ENCODE measurements at places on chromosomes 7 and 10.

DNA sequence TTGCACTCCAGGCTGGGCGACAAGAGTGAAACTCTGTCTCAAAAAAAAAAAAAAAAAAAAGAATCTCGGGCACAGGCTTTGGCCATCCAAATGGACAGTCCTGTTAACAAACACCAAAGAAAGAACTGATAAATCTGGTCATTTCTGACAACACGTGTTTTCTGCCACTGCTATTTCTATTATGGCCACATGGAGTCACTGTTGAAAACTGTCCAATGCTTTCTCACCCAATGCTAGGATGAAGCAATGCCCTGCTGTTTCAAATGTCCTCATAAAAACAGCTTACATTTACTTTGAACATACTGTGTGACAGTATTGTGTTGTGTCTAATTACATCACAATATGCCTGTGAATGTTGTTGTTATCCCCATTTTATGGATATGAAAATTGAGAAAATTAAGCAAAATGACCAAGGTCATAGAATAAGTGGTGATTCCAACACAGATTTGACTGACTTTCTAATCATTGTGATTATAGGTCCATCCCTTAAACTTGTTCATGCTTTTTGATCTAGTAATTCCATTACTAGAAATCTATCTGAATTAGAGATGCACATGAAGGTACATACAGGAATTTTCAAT lies 19.9 kb upstream of the MAP3K8 start:
- DNase-seq, result no peak

DNA sequence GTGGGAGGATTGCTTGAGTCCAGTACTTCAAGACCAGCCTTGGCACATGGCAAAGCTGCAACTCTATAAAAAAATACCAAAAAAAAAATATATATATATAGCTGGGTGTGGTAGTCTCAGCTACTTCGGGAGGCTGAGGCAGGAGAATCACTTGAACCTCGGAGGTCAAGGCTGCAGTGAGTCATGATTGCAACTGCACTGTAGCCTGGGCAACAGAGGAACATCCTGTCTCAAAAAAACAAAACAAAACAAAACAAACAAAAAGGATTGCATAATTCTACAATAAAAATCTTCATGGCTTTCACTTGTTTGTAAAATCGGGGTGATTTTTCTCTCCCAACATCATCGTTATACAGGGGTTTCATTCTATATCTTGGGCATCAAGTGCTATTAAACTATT lies 35.1 kb downstream of the GUSB start:
- DNase-seq, result no peak

GRCh38 chr10:43671659-43672531 lies 23.2 kb upstream of the ZNF32 start:
- peak; percentile 24 for DNase-seq

GRCh38 chr10:103668351-103669242 lies 175.1 kb downstream of the NEURL1 start:
- no peak for DNase-seq

GRCh38 chr10:52870562-52870961 lies 98.0 kb upstream of the MBL2 start:
- no peak for DNase-seq

GRCh38 chr7:77727936-77728701 lies 31.9 kb downstream of the RSBN1L start:
- DNase-seq, result no peak

GRCh38 chr7:86485827-86486226 lies 157.9 kb upstream of the GRM3 start:
- DNase-seq, result no peak

- no peak for DNase-seq
Measured at GRCh38 chr10:5462841-5463293, 36.5 kb downstream of the CALML5 start.

DNA sequence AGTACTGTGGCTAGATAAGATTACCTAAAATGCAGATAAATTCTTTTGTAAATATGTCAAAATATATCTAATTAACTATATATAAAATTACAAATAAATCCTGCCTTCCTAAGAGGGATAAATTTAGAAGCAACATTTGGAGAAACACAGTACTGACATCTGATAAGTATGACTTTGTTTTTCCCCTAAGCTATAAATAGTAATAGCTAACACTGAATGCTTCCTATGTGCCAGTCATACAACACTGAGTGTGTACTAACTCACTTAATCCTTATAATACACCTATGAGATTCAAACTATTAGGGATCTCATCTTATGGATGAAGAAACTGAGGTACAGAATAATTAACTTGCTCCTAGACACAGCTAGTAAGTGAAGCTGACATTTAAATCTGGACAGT lies 733.4 kb downstream of the MAGI2 start:
- no peak for DNase-seq

DNA sequence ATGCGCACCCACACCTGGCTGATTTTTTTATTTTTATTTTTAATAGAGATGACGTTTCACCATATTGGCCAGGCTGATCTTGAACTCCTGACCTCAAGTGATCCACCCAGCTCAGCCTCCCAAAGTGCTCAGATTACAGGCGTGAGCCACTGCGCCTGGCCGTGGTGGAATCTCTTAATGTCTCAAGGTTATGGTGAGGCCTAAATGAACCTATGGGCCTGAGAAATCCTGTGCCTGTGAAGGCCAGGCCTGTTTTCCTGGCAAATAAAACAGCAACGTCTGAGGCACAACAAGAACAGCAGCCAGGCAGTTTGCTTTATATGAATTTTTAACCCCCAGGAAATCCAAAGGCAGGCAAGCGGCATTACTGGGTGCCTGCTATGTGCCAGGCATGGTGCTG lies 297.5 kb upstream of the ZMIZ1 start:
- DNase-seq, result no peak

GRCh38 chr10:6400331-6400730 lies 179.7 kb downstream of the PRKCQ start:
- DNase-seq, result no peak

GRCh38 chr7:99366646-99367045 lies 7.9 kb upstream of the ARPC1B start:
- DNase-seq, result no peak

DNA sequence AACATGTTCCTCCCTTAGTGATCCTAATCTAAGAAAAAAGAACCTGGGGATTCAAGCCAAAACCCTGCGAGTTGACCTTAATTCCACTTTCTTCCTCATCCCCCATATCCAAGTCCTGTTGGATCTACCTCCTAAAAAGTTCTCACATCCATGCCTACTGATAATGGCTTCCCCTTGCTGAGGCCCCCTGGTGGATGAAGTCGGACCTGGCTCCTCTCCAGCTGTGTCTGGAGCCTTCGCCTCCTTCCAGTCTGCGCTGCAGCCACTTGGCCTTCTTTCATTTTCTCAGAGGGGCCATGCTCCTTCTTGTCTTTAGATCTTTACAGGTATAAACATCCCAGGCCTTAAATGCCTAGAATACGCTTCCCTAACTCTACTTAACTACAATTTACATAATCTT lies 8.1 kb downstream of the PDE1C start:
- DNase-seq, result no peak

GRCh38 chr10:69559525-69559924 lies 13.7 kb downstream of the NEUROG3 start:
- no peak for DNase-seq

- no peak for DNase-seq
Measured at GRCh38 chr10:44467900-44468299, 83.0 kb upstream of the CXCL12 start.

GRCh38 chr10:49089557-49090188 lies 25.6 kb downstream of the VSTM4 start:
- no peak for DNase-seq

DNA sequence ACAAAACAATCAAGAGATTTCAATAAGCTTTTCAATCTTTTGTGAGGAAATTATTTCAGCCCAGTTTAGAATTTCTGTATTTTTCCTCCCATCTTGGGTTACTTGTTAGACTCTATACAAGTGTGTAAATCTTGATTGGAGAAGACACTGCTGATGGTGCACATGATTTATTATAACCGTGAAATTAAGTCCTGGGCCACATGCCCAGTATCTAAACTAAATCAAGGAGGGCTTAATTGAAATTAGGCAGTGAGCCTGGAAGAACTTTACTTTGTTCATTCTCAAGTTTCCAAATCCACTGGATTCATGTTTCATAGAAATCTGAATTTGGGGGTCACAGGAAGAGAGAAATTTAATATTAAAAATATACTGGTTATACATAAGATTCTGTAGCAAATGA lies 44.5 kb downstream of the CSTF2T start:
- DNase-seq, result no peak

- DNase-seq, result no peak
Measured at GRCh38 chr7:80307227-80307856, 172.7 kb downstream of the GNAI1 start.

- peak; percentile 73 for DNase-seq
Measured at GRCh38 chr10:91908337-91909116, 759 bp downstream of the FGFBP3 start.

GRCh38 chr10:5611899-5612680 lies 54.3 kb downstream of the ASB13 start:
- no peak for DNase-seq
